ENCODE measurements at places on chromosomes 4 and X.

- DNase-seq: no peak
Measured at GRCh38 chr4:6495296-6495590, 22.8 kb upstream of the PPP2R2C start.

GRCh38 chr4:113824396-113824795, 62.9 kb upstream of the CAMK2D start:
- no peak for DNase-seq

GRCh38 chr4:189420572-189420971, 520.1 kb upstream of the FRG1 start:
- DNase-seq: no peak

DNA sequence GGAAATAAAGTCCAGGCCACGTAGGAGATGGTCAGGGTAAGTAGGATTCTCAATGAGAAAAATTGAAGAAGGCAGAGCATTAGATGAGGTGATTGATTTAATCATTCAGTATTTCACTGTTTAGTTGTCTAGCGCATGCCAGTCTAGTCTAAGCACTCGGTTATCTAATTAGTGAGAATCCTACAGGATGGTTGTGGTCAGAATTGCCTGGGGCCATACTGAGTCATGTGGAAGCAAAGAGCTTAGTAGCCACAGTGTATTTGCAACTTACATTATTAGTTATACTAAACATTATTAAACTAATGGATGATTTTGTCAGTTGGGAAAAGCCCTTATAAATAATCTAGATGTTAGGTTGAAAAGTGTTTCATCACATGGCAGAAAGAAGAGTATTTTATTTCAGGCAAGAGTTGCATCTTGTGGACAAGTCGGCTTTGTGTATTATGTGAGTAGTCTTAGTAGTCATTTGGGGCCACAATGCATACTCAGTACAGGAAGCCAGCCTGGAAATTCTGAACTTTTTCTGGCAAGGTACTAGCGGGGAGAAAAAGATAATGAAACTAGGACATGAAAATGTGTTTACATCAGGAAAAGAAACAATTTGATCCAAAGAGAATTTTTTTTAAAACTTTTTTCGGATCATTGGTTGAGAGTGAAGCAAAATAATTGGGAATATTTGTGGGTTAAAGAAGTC, 31.9 kb downstream of the CPEB2 start:
- DNase-seq: no peak

- no peak for DNase-seq
Measured at GRCh38 chrX:13055486-13055885, 11.1 kb upstream of the FAM9C start.

- DNase-seq: no peak
Measured at GRCh38 chrX:142295190-142295589, 90.1 kb upstream of the MAGEC2 start.

DNA sequence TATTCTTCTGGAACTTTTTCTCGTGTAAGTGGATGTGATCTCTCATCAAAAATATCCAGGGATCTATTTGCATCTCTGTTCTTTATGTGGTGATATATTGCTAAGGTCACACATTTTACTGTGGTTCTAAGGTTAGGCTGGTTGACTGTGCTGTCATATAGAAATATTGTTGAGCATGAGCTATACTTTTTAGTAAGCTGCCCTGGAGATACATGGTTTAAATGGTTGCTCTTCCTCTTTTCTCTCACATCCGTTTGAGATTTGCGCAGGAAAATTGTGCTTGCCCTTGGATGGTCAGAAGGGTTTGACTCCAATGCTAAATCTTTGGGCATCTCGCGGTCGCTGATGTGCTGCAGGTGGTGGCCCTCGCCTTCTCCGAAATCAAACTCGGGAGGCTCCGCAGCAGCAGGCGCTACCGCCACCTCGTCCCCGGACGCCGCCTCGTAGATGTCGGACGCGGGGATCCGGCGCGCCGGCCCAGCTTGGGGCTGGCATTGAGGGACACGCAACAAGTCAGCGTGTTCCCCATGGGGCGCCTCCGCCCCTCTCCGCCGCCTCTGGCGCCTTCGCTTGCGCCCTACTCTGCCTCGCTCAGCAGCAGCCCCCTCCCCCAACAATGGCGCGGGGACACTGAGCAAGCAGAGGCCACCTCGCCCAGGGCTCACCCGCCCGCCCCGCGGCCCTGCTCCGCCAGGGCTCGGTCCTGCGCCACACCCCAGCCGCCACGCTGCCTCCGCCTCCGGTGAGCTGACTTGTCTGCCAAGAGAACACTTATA, 154.5 kb downstream of the MSN start:
- DNase-seq: no peak

- no peak for DNase-seq
Measured at GRCh38 chr4:101793397-101793796, 2.9 kb downstream of the BANK1 start.

- DNase-seq: no peak
Measured at GRCh38 chr4:71599578-71599977, 184.3 kb downstream of the GC start.

GRCh38 chr4:71472946-71473345, 134.1 kb downstream of the SLC4A4 start:
- no peak for DNase-seq

DNA sequence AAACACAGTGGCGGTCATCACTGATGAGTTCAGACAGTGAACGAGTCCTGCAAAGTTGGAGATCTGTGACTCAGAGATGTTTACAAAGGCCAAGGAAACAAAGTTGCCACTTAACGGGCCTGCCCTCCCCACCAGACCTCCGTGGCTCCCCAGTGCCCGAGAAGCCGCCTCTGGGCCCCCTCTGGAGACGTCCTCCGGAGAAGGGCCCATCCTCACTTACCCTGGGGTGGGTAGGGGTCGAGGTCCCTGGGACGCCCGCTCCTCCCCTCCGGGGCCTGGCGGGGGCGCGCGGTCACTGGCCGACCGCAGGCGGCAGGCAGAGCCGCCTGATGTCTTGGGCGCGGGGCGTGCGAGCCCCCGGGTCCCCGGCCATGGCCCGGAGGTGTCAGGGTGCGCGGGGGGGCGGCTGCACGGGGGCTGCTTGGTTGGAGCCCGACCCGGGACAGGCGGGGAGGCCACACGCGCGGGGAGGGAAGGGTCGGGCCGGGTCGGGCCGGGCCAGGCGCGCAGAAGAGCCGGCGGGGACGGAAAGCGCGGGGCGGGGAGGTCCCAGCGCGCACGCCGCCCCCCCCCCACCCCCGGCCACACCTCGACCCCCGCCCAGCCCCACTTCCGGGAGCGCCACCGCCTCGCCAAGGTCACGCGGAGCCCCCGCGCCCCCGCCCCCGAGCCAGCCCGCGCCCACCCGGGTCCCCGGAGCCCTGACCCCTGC, 529 bp downstream of the DHRSX start:
- no peak for DNase-seq

DNA sequence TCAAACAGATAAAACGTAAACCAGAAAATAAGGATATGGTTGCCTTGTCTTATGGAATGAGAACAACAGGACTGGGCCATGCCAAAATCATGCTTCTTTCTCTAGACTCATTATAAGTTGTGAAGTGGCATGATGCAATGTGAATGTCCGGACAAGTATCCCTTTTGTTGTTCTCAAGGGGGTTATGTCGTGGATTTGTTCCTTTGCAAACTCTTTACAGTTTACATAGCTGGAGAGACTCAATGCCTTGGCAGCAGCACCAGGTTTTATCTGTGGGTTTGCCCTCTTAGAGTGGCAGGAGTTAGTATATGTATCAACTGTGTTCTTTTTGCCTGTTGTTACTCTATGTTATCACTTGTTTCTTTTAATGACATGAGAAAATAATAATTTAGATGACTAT, 41.4 kb downstream of the SPRY1 start:
- DNase-seq: no peak

- no peak for DNase-seq
Measured at GRCh38 chrX:29382811-29383210, 795.6 kb downstream of the IL1RAPL1 start.

DNA sequence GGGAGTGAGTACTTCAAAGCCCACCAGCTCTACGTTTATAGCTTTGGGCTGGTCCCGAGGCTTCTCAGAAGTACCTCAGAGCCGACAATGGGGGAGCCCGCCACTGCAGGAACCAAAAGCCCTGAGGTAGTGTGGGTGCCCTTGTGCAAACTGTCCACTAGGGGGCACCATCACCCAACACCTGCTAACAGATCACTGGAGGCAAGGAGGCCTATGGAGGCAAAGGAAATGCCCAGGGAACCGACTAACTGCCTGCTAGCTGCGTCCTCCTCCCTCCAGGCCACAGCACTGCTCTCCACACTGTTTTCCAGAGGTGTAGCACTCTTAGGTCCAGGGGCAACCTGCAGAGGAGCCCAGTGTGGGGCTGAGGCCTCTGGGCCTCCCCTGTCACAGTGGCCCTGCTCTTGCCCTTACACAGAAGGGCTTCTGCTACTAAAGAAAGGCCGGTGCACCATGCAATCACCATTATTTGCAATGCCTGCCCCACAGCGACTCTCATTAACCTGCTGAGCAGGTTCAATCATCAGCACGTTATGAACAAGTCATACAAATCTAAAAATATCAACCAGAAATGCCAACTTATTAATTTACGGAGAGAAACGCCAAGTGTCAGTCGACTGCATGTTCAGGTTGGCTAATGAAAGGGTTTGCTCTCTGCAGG, 159.1 kb downstream of the NSUN7 start:
- DNase-seq: no peak

DNA sequence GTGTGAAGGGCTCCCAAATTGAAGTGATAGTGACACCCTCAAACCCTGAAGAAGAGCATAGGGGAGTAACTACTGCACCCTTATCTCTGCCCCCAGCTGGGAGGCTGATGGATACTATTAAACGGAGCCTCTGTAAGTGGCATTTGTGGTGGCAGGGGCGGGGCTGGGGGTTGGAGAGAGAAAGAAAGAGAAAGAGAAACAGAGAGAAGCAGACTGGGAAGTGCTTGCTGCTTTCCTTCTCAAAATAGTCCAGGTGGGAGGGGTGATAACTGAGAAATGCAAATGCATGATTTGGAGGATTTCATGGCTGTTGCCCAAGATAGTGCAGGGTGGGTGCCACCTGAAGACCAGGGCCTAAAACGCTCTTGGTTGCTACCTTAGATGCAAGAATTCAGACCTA, 253.5 kb upstream of the GATB start:
- DNase-seq: no peak

- peak; percentile 1 for DNase-seq
Measured at GRCh38 chr4:112589206-112589605, 47.5 kb downstream of the ZGRF1 start.

- no peak for DNase-seq
Measured at GRCh38 chrX:108270280-108270679, 167.9 kb downstream of the COL4A6 start.

DNA sequence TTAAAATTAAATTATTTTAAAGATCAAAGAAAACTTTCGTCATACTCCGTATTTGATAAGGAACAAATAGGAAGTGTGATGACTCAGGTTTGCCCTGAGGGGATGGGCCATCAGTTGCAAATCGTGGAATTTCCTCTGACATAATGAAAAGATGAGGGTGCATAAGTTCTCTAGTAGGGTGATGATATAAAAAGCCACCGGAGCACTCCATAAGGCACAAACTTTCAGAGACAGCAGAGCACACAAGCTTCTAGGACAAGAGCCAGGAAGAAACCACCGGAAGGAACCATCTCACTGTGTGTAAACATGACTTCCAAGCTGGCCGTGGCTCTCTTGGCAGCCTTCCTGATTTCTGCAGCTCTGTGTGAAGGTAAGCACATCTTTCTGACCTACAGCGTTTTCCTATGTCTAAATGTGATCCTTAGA, at the start of gene CXCL8:
TSS of gene CXCL8 (plus strand) at position 217 of the 426 bp plus-strand sequence. CDS start at position 307, 90 bp downstream.
- DNase-seq: peak; percentile 89

DNA sequence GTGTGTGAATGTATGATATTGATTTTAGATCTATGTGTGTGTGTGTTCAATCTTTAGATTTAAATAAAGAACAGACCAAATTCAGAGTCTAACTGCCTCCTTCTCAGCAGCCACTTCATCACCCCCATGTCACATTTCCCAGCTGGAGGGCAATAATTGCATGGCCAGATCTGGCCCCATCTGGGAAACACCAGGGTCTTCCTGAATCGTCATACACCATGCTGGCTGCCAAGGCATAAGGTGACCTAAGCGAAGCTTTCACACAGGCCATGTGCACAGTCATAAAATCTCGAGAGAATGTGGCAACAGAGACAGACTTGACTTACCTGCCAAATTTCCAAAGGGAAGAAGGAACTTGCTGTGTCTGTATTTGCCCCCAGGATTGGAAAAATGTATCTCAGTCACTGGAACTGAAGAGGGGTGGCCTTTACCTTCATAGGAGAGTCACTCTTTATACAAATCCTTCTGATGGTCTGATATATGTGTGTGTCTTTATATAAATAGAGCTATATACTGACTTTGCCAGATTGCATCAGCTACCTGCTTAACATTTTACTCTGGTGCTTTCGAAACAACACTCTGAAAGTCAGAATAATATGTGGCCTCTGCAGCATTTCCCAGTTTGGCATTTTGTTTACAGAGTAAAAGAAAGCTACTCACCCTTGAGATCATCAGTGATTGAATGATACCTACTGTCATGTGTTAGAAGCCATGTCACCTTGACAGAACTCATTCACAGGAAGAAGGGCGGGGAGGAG, at the start of gene PLAC1:
TSS of gene PLAC1 (minus strand) at position 470 of the 758 bp plus-strand sequence. CDS start 91,789 bp downstream, outside the sequence.
- no peak for DNase-seq

DNA sequence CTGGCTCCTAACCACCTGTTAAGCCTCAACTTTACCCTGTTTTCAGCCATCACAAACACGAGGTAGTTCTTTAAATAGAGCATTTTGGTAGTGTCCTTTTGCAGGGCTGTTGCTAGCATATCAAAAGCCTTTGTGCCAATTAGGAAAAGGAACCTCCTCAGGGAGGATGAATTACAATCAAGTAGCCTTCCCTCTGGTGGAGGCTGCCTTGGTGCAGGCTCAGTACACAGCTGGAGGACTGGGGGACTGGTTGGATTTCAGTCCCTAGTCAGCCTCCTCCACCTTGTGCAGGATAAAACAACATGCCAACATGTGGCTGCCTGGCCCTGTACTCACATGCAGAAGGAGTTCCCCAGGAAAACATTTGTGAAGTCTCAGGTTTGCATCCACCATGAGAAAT, 53.1 kb downstream of the RASGEF1B start:
- DNase-seq: no peak

- no peak for DNase-seq
Measured at GRCh38 chr4:141056473-141056872, 76.8 kb downstream of the RNF150 start.

- DNase-seq: no peak
Measured at GRCh38 chrX:104085477-104085876, 9.4 kb upstream of the TMSB15C start.

DNA sequence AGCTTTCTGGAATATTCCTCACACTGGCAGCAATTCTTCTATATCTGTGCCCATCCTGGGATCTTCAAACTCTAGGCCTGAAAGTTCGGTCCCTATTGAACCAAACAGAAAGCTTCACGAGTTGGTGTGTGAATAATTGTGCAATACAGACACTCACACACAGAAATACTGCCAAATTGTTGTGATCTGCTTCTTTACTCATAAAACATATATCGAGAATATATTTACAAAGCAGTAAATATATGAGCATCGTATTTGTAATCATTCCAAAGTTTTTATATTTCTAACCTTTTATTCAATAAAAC, 56.6 kb upstream of the BEX4 start:
- no peak for DNase-seq

GRCh38 chr4:4667622-4668081, 125.8 kb upstream of the STX18 start:
- no peak for DNase-seq

All from smooth muscle cell of the brain vasculature (primary cell).